ENCODE measurements at places on chromosomes 7 and 10.

GRCh38 chr10:49313501-49314070 is 14.6 kb downstream of the C10orf71 start:
- no peak for DNase-seq

DNA sequence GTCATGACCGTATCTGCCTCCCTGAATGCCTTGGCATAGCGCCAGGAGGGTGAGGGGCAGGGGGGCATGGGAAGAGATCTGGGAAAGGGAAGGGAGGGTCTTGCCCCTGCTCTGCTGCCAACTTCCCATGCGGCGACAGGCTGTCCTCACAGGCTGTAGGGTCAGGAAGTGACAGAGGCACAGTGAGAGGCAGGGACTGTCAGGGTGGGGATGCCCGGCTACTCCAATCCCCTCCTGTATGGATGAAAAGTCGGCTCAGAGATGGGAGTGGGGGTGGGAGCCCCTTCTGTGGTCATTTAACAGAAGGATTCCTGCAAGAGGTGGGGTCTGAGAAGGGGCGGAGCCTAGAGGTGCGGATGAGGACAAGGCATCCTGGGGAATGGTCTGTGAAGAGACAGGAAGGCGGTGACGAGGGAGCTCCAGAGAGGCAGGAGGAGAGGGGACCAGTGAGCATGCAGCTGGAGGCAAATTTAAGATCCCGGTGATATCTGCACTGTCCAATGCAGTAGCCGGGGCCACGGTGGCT is 20.8 kb upstream of the UNC5B start:
- DNase-seq: no peak

DNA sequence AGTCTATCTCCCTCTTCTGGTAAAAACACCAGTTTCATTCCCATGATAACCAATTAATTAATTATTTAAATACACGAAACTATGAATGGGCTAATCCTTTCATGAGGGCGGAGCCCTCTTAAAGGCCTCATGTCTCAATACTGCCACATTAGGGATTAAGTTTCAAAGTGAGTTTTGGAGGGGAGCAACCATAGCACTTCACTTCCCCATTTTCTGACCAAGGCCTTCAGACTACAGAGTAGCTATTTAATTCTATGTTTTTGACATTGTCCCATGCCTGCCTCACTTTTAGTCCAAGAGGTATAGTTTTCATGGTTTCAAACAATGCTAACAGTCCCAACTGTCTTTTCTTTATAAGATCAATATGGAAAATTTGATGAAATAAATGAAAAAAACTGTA is 618.6 kb downstream of the ZWINT start:
- no peak for DNase-seq

- no peak for DNase-seq
Observed at GRCh38 chr7:158865462-158865922, 9.1 kb downstream of the DYNC2I1 start.

- DNase-seq: no peak
Observed at GRCh38 chr10:66564287-66564686, 361.5 kb upstream of the LRRTM3 start.

GRCh38 chr7:139071680-139072079 is 35.8 kb upstream of the ZC3HAV1L start:
- no peak for DNase-seq

GRCh38 chr10:104309980-104310978 is 28.0 kb downstream of the ITPRIP start:
- no peak for DNase-seq

- no peak for DNase-seq
Observed at GRCh38 chr7:133945497-133945896, 181.6 kb upstream of the LRGUK start.

- DNase-seq: no peak
Observed at GRCh38 chr10:8617792-8618191, 563.3 kb downstream of the GATA3 start.

GRCh38 chr7:85292908-85293576 is 106.2 kb upstream of the SEMA3D start:
- DNase-seq: no peak

DNA sequence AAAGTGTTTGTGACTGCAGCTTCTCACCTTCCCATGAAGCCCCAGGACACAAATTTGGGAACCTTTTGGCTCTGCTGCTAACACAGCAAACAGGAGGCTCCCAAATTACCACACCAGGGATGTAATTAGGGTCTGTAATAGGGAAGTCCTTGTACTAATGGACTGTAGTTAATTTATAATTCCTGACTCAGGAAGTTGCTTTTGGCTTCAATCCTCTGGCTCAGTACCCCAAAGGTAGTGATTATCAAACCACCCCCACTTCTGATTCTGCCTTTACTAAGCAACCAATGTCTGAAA is 3.8 kb upstream of the MALSU1 start:
- no peak for DNase-seq

DNA sequence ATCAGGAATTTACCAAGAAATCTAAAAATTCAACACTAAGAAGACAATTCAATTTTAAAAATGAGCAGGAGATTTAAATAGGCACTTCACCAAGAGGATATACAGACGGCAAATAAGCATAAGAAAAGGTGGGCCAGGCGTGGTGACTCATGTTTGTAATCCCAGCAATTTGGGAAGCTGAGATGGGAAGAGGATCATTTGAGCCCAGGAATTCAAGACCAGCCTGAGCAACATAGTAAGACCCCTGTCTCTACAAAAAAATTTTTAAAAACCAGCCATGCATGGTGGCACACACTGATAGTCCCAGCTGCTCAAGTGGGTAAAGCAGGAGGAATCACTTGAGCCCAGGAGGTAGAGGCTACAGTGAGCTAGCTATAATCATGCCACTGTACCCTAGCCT is 3.5 kb upstream of the AKR1D1 start:
- no peak for DNase-seq

- no peak for DNase-seq
Observed at GRCh38 chr10:96648297-96648696, 61.5 kb upstream of the TM9SF3 start.

GRCh38 chr7:22610951-22611757 is 111.2 kb upstream of the STEAP1B start:
- no peak for DNase-seq

DNA sequence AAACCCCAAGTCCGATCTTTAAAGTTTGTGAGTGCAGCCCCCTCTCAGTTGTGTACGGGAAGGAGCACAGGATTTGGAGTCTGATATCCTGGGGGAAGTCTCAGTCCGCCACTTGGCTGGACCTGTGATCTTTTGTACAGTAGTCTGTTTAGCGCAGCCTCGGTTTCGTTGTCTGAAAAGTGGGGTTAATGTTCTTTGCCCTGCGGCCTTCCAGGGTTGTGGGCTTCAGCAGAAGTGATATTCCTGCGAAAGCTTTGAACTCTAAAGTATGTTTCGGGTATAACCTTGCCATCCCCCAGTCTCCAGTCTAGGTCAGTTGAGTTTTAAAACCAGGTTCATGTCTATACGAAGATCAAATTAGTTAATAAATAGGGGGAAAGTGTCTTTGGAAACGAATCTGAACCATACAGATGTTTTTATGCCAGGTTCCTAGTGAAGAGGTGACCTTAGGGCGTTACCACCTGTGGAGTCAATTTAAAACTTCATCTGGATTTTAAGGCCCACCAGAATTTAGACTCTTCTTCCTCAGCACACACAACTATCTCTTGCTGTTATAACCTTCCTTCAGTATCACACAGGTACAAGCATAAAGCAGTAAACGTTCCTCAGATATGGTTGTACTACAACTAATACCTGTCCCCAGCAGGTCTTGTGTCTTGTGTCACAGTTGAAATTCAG is 904 bp downstream of the R3HCC1L start:
- no peak for DNase-seq

- DNase-seq: no peak
Observed at GRCh38 chr10:103638948-103639347, 145.4 kb downstream of the NEURL1 start.

DNA sequence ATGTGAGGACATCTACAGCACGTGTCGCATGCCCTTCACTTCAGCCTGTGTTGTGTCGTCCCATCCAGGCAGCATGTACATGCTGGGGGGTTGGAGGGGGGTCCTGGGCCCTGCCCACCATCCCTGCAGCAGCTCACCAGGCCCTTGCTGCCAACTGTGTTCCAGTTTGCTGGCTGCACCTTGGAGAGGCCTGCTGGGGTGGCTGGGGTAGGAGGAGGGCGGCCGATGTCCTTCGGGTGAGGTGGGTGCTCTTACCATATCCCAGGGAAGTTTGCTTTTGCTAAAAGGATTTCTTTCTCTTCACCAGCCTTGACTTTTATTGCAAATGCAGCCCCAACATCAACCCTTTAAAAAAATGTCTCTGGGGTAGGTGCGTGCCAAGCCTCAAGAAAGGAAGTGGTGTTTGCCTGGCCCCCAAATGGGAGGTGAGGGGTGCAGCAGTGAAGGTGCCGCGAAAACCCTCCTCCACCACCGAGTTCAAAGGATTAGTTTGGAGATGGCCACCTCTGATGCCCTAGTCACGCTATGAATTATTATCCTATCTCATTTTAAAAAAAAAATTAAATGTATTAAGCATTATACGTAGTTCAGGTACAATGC is 165.8 kb upstream of the KLF6 start:
- no peak for DNase-seq

DNA sequence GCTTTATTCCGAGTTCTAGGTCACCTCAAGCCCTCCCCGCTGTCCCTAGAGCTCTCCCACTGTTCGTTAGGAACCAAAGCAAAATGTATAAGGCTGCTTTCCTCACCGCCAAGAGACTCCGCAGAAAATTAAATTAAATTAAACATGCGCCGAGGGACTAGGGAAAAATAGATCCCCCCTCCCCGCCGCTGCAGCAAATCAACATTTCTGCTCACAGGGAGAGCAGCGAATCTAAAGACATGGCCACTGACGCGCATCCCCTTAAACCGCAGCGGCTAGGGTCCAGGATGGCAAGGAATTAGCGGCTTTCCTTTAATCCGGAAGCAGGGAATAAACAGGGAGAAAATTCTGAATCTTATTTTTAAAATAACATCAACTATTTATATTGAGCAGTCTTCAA is 7.6 kb downstream of the SP8 start:
- DNase-seq: no peak

- no peak for DNase-seq
Observed at GRCh38 chr7:17903337-17903736, 37.0 kb downstream of the SNX13 start.

GRCh38 chr10:104190695-104191094 is 41.5 kb downstream of the CFAP43 start:
- no peak for DNase-seq

GRCh38 chr7:42137941-42138340 is 99.1 kb downstream of the GLI3 start:
- no peak for DNase-seq

DNA sequence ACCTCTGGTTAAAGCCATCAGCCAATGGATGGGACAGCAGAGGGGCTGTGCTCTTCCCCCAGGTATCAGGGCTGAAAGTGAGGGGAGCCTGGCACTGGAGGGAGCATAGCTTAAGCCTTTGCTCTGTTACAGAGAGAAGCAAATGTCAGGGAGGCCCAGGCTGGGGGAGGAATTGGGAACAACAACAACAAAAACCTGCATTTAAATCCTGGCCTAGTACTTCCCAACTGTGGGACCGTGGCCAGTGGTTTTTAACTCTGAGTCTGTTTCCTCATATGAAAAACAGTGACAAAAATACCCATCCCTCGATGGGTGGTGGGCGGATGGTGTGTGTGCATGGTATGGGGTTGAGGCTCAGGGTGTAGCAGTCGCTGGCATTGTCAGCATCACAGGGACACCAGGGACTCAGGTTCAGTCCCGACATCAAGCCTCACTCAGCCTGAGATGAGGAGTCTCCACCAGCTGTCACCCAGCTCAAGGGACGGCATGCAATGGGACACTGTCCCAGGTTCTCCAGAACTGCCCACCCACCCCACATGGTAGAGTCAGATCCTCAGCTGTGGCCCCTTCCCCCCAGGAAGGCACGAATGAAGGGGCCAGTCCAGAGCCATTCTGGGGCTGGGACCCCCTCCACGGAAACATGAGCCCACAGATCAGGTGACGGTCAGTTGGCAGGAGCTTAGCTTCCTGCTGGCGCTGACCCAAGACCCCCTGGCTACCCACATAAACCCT is 74.5 kb downstream of the AFAP1L2 start:
- no peak for DNase-seq

DNA sequence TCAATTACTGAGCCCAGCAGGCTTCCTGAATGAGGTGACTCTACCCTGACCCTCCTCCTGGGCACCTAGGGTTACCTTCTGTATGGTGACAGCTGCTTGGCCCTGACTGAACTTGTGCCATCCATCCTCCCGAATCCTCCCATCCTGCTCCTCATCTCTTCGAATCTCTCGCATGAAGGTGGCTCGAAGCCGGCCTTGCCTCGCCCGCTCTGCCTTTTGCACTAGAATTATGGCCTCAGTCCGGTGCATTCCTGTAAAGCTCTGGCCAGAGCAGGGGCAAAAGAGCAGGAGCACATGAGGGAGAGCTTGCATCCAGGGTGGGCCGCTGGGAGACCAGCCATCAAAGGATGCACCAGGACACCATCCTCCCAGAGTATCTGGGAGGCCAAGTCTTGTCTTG is 7.5 kb downstream of the H2BK1 start:
- DNase-seq: no peak

DNA sequence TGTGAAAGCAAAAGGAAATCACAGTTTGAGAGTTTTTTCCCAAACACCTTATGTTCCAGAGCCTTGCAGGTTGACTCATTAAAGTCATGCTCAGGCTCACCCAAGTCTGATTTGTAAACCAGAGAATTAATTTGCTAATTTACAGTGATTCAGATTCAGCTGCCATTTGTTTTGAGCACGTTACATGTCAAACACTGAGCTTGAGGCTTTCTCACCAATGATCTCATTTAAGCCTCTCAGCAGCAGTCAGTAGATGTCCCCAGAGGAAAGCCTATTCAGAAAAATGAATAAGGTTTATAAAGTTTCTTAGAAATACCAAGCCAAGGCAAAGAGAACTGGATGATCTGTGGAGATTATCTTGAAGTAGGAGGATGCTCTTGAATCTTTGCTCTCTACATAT is 420.4 kb downstream of the HTR7 start:
- DNase-seq: no peak

- no peak for DNase-seq
Observed at GRCh38 chr10:27188897-27189296, 33.7 kb downstream of the MASTL start.

DNA sequence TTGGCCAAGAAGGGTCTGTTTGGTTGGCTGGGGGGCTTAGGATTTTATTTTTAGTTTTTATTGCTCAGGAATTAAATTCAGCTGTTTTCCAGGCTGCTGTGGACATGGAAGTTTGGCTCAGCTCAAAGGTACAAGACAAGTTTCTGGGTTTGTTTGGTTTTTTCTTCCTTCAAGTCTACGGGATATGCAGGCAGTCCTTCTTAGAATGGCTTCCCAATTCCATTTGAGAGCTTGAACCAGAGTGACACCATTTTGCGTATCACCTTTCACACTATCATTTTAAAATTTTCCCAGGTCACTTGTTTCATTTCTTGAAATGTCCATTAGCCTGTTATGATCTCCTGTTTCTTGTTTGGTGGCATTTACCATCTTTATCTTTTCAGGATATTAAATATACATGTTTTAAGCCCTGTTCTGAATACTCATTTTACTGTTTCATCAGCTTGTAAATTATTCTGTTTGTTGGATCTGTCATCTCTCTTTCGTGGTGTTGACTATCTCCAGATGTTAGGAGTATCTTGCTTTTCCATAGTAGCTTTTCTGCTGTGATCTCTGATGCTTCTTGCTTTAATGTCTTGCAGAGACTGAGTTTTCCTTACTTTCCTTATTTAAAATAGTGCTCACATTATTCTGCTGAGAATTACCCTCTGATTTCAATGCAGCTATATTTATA is 9.4 kb upstream of the TMEM168 start:
- no peak for DNase-seq

- no peak for DNase-seq
Observed at GRCh38 chr10:131730771-131731497, 169.9 kb upstream of the PPP2R2D start.

- no peak for DNase-seq
Observed at GRCh38 chr10:52269233-52269632, 44.8 kb upstream of the DKK1 start.

GRCh38 chr10:6990891-6991290 is 410.8 kb upstream of the PRKCQ start:
- DNase-seq: no peak
